ENCODE measurements at places on chromosomes 3 and 15. TPM values are rescaled to one million over a fixed set of nuclear protein-coding genes. Genes with fewer than 3 reads are reported as not detected.

DNA sequence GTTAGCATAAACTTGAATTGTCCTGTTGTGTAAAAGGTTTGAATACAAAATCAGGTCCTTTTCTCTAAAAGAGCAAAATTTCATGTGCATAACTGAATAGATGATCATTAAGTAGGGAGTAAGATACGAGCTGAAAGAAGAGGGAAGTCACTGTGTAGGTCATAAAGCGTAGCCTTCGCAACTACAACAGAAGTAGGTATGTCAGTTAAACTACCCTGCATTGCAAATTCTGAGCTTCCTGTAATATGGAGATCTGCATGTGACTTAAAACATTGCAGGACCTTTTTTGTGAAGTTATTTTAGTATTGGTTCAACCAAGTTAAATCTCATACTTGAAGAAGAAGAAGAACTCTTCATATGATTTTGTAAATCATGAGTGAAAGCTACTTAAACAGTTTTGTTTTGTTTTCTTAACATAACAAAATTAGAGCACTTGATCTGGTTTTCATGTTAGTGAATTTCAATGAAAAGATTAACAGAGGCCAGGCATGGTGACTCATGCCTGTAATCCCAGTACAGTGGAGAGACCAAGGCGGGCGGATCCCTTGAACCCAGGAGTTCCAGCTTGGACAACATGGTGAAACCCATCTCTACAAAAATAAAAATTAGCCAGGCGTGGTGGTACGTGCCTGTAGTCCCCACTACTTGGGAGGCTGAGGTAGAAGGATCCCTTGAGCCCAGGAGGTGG, 26.4 kb downstream of the ARMC8 start:
- no peak for ATAC-seq

GRCh38 chr3:127027811-127028548, 45.1 kb downstream of the PLXNA1 start:
- no peak for ATAC-seq

DNA sequence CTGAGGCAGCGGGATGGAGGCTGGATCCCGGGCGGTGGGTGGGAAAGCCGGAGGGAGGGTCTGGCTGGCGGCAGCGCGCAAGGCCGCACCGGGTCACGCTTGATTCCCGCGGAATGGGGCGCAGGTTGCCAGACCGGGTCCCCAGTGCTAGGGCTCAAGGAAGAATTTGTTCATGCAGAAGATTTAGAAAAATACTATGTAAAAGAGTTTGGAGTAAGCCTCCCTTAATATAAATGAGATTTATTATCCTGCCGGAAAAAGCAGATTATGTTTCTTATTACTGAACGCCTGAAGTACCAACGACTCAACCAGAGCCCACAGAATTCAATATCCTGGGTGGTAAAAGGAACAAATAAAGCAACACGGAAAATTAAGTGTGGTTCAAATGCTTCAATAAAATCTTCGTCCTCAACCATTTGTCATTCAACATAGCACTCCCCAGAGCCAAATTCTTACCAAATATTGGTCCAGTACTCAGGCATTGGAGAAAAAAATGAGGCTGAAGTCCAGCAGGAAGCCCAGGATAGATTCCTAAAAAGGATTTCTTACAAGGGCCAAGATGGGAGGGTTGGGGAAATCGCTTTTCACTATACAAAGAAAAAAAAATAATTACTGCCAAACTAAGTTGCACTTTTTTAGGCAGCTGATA, 1.2 kb upstream of the ZBTB20 start:
- ATAC-seq = no peak

- ATAC-seq = no peak
Measured at GRCh38 chr15:73954188-73955145, 28.2 kb downstream of the LOXL1 start.

The CELSR3 gene
- 1.0 TPM for total RNA-seq

DNA sequence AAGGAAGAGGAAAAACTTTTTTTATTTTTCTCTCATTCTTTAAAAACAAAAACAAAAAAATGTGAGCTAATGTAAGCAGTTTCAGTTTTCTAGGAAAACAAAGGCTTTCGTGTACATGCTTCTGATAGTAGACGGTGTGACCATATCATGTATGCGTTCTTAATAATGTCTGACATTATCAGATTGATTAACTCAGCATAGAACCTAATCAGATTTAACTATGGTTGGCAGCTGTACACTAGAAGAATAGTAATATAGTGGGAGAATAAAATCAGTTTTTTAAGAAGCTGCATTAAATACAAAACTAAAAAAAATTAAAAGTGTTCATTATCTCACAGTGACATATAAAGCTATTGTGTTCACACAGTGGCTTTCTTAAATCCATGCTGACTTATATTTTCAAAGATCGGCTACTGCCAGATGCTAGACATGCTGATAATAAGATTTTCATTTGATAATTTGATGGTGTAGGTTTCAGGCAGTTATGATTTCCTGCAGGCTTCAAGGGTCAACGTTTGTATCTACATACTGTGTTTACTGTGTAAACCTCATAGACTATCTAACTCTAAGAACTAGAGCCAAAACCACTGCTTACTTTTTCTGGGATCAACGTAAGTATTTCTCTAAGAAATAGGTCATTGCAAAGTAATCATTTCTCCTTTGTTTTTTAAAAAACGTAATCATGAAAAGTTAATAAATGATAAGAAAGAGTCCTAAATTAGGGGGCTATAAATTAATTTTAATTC, 74.0 kb downstream of the UBE2E2 start:
- ATAC-seq = no peak

GRCh38 chr15:100106732-100107131, 235.0 kb downstream of the ADAMTS17 start:
- ATAC-seq = no peak

DNA sequence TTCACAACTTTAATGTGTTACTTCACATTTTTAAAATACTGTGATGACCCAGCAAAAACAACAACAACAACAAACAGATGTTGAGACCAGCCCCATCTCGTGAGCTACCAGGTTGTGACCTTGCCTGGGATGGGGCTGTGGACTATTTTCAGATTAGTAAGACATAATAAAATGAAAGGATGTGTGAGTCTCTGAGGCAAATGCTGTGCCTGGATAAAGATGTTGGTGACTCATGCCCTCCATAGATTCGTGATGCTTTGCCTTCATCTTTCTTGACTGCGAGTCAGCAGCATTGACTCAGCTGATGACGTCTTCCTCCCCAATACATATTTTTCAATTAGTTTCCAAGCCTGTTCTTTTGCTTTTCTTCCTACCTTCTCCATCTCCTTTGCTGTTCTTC, 453.0 kb upstream of the CFAP20DC start:
- ATAC-seq = no peak

DNA sequence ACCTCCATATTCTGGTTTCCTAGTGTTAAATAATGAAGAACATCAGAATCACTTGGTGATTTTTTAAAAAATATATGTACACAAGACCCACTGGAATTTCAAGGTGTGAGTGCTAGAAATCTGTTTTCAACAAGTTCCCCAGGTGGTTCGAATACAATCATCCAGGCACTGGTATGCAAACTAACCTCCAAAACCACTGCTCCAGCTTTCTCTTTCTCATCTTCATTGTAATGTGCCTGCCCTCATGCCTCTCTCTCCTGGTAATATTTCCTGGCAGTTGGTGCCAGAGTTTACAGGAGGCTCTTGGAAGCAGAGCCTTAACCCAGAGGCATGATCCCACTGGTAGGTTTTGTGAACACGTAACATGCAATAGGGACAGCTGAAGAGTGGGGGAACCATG, 163.1 kb upstream of the MANF start:
- no peak for ATAC-seq

GRCh38 chr3:160748231-160748630, 7.8 kb upstream of the PPM1L start:
- no peak for ATAC-seq

The FETUB gene
- total RNA-seq = not detected

DNA sequence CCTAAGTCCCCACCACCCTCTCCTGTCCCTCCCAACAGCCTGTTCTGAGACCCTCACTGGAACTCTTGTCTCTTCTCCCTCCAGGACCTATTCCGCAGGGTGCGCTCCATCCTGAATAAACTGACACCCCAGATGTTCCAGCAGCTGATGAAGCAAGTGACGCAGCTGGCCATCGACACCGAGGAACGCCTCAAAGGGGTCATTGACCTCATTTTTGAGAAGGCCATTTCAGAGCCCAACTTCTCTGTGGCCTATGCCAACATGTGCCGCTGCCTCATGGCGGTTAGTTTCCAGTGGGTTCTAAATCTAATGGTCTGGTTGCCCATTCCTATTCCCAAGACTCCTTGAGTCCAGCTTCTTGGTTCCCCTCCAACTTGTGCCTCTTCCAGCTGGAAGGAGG, 9.3 kb downstream of the EIF4G1 start:
- no peak for ATAC-seq

- no peak for ATAC-seq
Measured at GRCh38 chr3:4507024-4507596, 14.0 kb downstream of the ITPR1 start.

The VIPR1 gene
- 3.8 TPM for total RNA-seq
